ENCODE measurements at places on chromosomes 5 and 9. TPM values are rescaled to one million over a fixed set of nuclear protein-coding genes. Genes with fewer than 3 reads are reported as not detected.

ACSL6 gene
- not detected for total RNA-seq

NUTM2G gene
- not detected for total RNA-seq

WDR38 gene
- not detected for total RNA-seq

C5orf58 gene
- not detected for total RNA-seq

P4HA2 gene
- 49.0 TPM for total RNA-seq

CENPK gene
- 19.4 TPM for total RNA-seq

PCDHB7 gene
- not detected for total RNA-seq

SREK1IP1 gene
- total RNA-seq: 8.7 TPM

PCDHGA8 gene
- total RNA-seq: 0.02 TPM

KCNV2 gene
- total RNA-seq: not detected

MRNIP gene
- total RNA-seq: 13.9 TPM

ZNF658 gene
- total RNA-seq: 2.8 TPM

RFK gene
- total RNA-seq: 36.8 TPM

LMAN2 gene
- total RNA-seq: 197 TPM

ZDHHC11B gene
- 1.1 TPM for total RNA-seq

GRXCR2 gene
- total RNA-seq: not detected

ZNF366 gene
- not detected for total RNA-seq

KLF4 gene
- 20.0 TPM for total RNA-seq

CSF2 gene
- 0.36 TPM for total RNA-seq

IRX2 gene
- 1.8 TPM for total RNA-seq

IL4 gene
- not detected for total RNA-seq

TTF1 gene
- 20.8 TPM for total RNA-seq

LCN15 gene
- 0.26 TPM for total RNA-seq

ADRB2 gene
- 0.73 TPM for total RNA-seq
